ENCODE measurements at places on chromosomes 11 and 22.

DNA sequence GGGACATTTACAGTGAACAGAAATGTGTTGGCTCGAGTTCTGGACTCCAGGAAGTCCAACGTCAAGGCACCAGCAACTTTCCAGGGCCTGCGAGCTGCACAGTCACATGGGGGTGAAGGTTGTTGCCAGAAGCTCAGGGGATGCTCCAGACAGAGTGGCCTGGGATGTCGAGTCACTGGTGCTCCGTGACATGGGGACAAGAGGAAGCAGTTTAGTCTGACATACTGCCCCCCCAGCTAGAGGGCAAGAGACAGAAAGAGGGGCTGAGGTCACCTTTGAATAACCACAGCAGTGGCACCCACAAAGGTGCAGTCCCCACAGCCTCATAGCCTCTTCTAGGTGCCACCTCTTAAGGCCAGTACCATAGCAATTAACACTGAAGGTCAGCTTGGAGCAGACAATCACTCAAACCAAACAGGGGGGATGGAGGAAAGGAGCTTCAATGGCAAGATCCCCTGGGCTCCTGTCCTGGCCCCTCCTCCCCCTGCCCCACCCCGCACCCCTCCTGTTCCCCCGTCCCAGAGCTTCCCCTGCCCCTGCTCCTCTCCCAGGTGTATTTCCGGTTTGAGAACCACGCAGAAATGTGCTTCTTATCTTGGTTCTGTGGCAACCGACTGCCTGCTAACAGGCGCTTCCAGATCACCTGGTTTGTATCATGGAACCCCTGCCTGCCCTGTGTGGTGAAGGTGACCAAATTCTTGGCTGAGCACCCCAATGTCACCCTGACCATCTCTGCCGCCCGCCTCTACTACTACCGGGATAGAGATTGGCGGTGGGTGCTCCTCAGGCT is 3.8 kb downstream of the APOBEC3D start:
- DNase-seq: no peak

- DNase-seq: no peak
Observed at GRCh38 chr22:48959496-48959895, 868.2 kb downstream of the BRD1 start.

GRCh38 chr11:74990941-74991340 is 2.2 kb downstream of the NEU3 start:
- no peak for DNase-seq

GRCh38 chr11:65429724-65430405 is 7.3 kb downstream of the NEAT1 start:
- peak; percentile 91 for DNase-seq

GRCh38 chr11:115126092-115126491 is 378.1 kb downstream of the CADM1 start:
- no peak for DNase-seq

DNA sequence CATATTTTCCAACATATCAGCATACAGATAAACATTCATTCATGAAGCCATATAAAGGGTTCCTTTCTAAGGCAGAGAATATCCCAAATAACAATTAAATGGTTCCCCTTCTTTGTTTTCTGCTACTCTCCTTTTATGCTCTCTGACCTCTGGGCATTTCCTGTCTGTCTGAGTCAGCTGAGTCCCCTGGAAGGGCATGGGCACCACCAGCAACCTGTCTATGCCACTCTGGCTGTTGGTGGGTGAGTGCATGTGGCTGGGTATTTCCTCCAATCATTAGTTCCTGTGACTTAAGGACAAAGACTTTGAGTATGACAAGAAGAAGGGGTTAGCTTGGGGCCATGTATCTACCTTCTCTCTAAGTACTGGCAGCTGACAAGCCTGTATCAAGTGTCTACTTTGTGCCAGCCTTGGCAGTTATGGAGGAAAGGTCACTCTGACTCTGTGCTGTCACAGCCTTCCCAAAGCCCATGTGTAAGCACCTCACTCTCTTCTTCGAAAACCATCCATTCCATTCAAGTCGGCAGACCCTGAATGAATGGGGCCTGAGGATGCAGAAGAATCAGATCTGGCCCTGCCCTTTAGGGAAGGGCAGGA is 86.3 kb upstream of the PHOX2A start:
- no peak for DNase-seq

DNA sequence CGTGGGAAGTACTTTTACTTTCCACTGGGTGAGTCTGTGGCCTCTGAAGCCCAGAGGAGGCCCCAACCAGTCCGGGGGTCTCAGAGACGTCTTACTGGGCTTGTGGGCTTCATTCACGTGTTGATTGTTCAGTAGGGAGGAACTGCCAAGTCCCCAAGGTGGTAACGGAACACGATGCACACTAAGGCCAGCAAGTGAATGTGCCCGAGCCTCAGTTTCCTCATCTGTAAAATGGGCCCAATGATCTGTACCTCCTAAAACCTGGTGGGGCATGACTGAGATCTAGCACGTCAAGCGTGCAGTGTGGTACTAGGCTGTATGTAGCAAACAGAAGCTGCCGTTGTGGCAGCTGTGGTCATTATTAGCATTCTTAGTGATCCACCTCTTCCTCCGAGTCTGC is 499.1 kb downstream of the MN1 start:
- DNase-seq: no peak

GRCh38 chr22:35131525-35132000 is 65.6 kb downstream of the ISX start:
- DNase-seq: no peak

GRCh38 chr22:31639436-31640039 is 22.5 kb downstream of the PISD start:
- no peak for DNase-seq

- DNase-seq: no peak
Observed at GRCh38 chr11:128318856-128319474, 268.4 kb downstream of the ETS1 start.

DNA sequence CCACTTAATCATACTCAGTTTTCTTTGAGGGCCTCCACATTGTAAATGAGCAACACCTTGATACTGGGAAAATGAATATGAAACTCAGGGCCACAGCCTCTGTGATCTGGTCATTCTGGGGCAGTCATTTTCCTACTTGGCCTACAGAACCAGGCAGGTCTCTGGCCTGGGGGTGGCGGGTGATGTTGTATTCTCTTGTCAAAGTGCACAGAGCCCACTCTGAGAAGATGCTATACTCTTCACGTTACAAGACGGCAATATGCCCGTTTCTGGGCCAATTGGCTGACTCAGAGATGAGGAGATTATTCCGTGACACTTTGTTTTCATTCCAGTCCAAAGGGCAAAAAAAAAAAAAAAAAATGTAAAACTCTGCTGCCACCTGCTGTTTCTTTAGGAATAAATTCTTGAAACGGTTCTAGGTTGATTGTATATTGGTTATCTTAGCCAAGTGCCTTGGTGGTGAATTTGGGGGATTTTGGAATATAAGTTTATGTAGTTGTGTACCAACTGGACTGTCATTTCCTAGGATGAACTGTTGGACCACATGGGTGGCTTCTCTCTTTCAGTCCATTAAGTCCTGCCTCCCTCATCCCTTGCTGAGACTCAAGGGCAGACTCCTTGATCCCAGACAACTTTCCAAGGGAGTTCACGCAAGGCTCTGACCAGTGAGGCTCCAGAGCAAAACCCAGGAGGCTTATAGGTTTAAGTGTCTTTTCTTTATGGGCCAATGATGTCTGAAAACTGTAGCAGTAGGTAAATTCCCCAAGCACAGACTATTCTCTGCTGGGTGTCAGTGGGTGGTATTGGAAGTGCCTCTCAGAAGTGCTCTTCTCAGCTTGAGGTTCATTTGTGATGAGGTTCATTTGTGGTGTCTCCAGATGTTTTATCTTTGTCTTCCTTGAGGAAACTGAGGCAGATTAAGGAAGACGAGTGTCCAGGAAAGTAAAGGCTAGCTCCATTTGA is 18.2 kb downstream of the ADM start:
- DNase-seq: peak; percentile 92
